Right cardiac atrium (tissue), 5 donors: ENCODE measurements at places on chromosomes 12 and 14. TPM values are rescaled to one million over a fixed set of nuclear protein-coding genes. Genes with fewer than 3 reads are reported as not detected.

Gene KERA
- polyA plus RNA-seq, result 0.02 TPM

Gene COQ10A
- polyA plus RNA-seq, result 159 TPM

Gene GPHB5
- polyA plus RNA-seq, result not detected

Gene RNFT2
- polyA plus RNA-seq, result 0.81 TPM

Gene RALGAPA1
- polyA plus RNA-seq, result 11.6 TPM

Gene FGD4
- 3.5 TPM for polyA plus RNA-seq

Gene CCDC184
- 0.57 TPM for polyA plus RNA-seq

Gene SLC35E3
- 5.5 TPM for polyA plus RNA-seq

Gene KCNC2
- not detected for polyA plus RNA-seq

Gene PLEKHH1
- 4.0 TPM for polyA plus RNA-seq

Gene SLC6A13
- polyA plus RNA-seq, result 2.1 TPM

Gene DNAI7
- polyA plus RNA-seq, result 0.32 TPM

Gene GPR84
- 0.20 TPM for polyA plus RNA-seq

Gene TAS2R50
- polyA plus RNA-seq, result 0.09 TPM

Gene ANKRD9
- 43.1 TPM for polyA plus RNA-seq

Gene SMARCC2
- 28.6 TPM for polyA plus RNA-seq

Gene R3HDM2
- 23.1 TPM for polyA plus RNA-seq

Gene COPS7A
- 71.8 TPM for polyA plus RNA-seq

Gene FSCB
- not detected for polyA plus RNA-seq

Gene IRAK3
- polyA plus RNA-seq, result 4.1 TPM

Gene NR2C1
- 24.1 TPM for polyA plus RNA-seq

Gene LRTM2
- not detected for polyA plus RNA-seq

Gene SLC25A47
- polyA plus RNA-seq, result not detected

Gene SERPINA4
- polyA plus RNA-seq, result not detected

Gene INHBC
- not detected for polyA plus RNA-seq

Gene CHGA
- 0.16 TPM for polyA plus RNA-seq

Gene SPIC
- not detected for polyA plus RNA-seq

Gene CCDC175
- not detected for polyA plus RNA-seq

Gene CLBA1
- 2.4 TPM for polyA plus RNA-seq

Gene BEST3
- not detected for polyA plus RNA-seq

Gene KRT74
- polyA plus RNA-seq, result 0.14 TPM

Gene KCNMB4
- polyA plus RNA-seq, result 3.6 TPM

Gene KRT2
- polyA plus RNA-seq, result not detected

Gene LAG3
- 0.57 TPM for polyA plus RNA-seq

Gene IFI27
- polyA plus RNA-seq, result 298 TPM

Gene JPH4
- polyA plus RNA-seq, result 0.23 TPM

Gene C14orf39
- not detected for polyA plus RNA-seq

Gene ADAMTS20
- not detected for polyA plus RNA-seq

Gene IL22
- not detected for polyA plus RNA-seq

Gene SYT1
- polyA plus RNA-seq, result 0.20 TPM

Gene WNT1
- polyA plus RNA-seq, result not detected
